ENCODE measurements at places on chromosomes 1 and 21. TPM values are rescaled to one million over a fixed set of nuclear protein-coding genes. Genes with fewer than 3 reads are reported as not detected.

TLR5 gene
- total RNA-seq: 1.5 TPM

CYP4A22 gene
- total RNA-seq: not detected

PPIAL4G gene
- not detected for total RNA-seq

VSIG8 gene
- total RNA-seq: not detected

FAM76A gene
- total RNA-seq: 15.6 TPM

- DNase-seq: peak; percentile 72
These were observed 562 bp downstream of the MAP7D1 start for GRCh38 chr1:36156329-36157114.

F3 gene
- total RNA-seq: 6.5 TPM
